Glutamatergic neuron (in vitro differentiated cells): ENCODE measurements at places on chromosomes 11 and 22.

DNA sequence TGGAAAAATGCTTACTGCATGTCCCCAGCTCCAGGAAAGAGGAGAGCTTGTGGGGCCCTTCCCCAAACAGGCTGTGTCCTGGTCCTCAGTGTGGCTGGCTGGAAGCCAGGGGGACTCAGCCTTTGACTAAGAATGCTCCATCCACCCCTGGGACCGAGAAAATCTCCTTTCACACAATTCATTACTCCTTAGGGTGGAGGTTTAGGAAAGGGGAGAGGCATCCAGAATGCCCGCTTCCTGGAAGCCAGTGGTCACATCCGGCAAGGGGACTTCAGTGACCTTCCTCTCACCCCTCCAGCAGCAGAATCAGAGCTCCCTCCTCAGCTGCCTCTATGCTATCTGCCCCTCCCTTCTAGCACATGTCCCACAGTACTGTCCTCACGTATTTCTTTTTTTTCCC, 21.9 kb downstream of the ATG16L2 start:
- no peak for DNase-seq

- DNase-seq: no peak
Measured at GRCh38 chr22:26559961-26560575, 29.9 kb downstream of the TPST2 start.

DNA sequence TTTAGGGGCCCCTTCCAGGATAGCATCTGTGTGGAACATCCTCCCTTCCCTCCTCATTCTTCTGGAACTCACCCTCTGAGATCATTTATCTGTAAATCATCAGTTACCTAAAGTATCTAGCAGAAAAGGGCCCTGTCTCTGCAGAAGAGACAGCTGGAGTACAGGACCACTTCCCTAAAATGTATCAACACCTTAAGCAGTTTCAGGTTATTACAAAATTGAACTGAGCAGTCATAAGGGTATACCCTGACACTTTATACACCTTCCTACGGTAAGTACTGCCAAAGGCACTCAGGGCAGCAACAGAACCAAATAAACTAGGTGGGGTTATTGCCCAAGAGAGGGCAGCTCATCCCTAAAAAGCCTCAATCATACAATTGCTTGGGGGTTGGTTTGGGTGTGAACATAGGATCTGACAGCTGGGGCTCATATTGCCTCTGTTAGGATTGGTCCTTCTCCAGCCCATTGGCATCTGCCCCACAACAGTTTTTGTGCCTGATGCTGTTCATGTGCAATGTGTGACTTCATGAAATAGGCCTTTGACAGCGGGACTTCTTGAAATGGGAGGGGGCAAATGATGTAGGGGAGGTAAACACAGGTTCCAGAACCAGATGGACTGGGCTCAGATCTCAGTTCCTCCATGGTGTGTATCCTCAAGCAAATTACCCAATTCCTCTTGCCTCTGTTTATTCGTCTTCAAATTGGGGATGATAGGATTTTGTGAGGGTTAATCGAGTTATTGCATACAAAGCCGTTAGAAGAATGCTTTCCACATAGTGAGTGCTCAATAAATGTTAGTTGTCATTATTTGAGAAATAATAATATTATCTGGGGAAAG, 2.9 kb downstream of the POU2AF3 start:
- DNase-seq: no peak

DNA sequence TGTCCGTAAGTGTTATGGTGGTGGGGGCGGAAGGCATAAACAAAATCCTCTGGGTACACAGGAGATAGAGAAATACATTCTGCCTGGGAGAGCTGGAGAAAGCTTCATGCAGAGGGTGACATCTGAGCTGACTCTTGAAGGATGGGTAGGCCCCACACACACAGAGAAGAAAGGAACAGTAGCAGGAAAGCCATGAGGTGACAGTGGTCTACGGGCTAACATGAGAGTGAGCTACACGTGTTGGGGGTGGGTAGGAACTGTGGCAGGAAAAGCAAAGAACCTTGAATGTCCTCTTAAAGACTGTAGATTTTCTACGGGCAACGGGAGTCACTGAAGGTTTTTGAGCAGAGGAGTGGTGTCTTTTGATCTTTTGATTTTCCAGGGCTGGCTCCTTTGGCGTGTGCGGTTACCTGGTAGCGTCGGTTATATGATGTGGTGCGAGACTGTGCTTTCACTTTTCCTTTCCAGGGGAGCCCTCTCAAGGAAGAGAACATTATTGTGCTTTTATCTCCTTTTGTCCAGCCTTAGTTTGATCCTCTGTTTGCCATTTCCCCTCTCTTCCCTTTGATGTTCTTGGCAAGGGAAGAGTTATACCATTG, 39.7 kb downstream of the ADAMTS8 start:
- no peak for DNase-seq

- no peak for DNase-seq
Measured at GRCh38 chr11:30583476-30584280, 2.5 kb downstream of the MPPED2 start.

GRCh38 chr11:64723907-64724862, 1.2 kb upstream of the NRXN2 start:
- DNase-seq: no peak

DNA sequence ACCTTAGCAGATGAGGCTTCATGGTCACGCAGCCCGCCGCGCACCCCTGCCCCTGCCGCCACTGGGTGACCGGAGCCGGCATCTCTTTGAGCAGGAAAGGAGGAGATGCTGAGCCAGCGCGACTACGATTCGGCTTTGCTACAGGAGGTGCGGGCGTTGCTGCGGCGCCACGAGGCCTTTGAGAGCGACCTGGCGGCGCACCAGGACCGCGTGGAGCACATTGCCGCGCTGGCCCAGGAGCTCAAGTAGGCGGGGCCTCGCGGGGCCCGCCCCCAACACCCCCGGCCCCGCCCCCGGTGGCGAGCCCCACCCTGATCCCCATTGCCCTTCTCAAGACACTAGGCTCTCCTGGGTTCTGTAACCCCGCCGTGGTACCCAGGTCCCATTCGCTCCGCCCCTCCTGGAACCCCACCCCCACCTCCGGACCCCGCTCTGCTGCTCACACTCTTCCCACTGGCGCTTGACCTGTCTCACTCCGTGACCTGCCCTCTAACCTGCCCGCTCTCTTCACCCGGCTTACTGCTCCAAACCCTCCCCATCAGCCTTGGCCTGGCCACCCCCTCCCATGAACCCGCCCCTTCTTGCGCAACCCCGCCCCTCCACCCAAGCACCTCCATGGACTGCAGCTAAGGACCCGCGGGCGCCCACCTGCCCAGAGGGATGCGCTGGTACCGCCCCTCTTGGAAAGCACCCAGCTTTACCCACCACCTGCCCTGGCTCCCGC, 9.1 kb downstream of the CTSF start:
- no peak for DNase-seq

- peak; percentile 80 for DNase-seq
Measured at GRCh38 chr11:119741369-119742262, 12.6 kb upstream of the NECTIN1 start.

DNA sequence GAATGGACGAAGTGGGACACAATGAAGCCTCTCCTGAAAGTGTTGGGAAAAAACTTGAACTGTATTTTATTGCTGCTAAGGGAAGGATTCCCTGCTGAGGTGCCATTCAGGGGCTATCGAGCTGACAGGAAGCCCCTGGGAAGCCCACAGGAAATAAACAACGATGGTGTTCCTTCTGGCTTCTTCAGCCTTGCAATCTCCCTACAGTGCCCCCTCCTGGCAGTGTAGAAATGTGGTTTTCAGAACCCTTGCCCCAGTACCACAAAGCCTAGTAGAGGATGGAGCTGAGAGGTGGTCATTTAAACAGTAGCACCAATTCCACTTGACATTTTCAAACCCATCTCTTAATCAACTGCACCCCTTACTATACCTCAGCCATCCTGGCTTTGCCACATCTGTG, 676.7 kb upstream of the ARHGAP42 start:
- no peak for DNase-seq

GRCh38 chr11:89321401-89321800, 143.7 kb downstream of the TYR start:
- DNase-seq: no peak

DNA sequence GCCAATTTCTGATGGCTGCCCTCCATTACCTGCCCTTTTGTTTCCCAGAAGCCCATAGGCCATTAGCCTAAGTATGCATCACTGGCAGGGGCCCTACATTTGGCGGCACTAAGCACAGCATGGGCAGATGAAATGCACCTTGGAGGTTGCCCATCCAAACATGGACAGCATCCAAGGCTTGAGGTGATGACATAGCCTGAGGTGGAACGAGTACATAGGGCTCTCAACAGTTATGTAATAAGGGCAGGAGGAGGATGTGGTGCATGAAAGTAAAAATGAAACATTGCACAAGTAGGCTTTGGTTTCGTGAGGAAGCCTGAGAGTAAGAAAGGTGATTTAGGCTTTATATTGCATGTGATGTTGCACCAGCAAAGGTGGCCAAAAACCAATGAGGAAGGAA, 148.1 kb downstream of the FAM76B start:
- DNase-seq: no peak

DNA sequence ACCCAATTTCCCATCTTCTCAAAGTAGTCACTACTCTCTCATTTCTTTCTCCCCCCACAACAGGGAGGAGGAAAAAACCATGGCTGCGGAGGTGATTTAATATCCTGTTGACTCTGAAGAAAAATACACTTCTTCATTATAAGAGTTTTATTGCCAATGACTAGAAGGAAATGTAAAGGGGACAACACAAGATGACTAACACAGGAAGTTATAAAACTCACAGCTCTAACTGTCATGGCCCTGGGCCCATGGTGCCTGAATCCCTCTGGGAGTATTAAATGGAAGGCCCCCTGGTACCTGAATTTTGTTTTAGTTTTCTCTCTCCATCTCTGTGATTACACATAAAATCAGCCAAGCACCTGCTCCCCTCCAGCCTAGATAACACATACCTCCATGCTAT, 352.8 kb upstream of the FAT3 start:
- DNase-seq: no peak

DNA sequence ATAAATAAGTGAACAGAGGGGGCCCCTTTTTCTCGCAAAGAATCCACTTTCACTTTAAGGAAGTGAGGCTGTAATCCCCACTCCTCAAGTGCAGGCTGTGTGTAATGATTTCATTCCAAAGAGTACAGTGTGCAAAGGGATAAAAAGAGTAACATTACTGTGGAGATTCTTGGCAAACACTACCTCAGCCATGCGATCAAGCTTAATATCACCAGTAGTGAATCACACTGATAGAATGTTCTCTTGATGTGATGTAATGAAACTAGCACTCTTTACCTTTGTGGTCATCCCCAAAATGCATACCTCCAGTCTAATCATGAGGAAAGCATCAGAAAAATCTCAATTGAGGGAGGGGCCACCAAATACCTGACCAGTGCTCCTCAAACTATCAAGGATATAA, 246.1 kb upstream of the CHORDC1 start:
- no peak for DNase-seq

- no peak for DNase-seq
Measured at GRCh38 chr11:71519546-71519945, 7.5 kb upstream of the KRTAP5-7 start.

DNA sequence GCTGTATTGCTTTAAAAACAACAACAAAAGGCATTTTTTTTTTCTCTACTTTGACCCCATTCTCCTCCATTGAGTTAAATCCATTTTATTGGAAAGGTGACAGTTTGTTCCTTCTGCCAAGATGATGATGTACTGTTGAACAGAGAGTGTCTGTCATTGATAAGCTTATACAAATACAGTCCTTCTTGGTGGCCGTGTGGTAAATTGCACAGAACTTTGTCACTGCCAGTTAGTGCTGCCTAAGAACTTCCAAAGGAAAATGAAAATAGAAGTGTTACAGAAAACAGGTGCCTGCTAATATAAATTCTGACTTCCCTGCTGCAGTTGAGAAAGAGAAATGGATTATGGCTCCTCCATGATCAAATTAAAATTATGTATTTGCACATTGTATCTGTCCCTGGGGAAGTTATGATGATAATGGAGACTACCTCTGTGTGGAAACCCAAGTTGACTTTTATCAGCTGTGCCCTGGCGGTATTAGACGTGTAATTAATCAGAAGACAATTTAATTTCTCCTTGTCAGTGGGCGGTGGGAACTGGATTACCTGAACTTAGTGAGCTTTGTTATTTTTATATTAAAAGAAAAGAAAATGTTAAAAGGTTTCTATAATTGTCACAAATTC, 546.7 kb downstream of the CNTN5 start:
- DNase-seq: no peak

DNA sequence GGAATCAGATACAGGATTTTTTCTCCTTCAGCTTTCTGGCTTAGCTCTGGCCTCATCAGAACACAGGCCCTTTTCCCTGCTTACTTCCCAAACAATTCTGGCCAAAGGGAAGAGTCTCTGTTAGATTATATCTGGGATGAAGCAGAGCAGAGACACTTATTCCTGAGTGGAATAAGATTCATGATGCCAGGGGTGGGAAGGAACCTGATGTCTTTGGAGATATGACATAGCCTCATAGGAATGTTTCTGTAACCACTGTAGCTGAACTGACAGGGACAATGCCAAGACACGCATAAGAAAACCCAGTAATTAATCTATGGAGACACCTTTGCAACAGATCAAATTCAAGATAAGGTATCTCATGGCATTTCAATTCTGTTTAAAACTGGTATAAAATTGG, 177.1 kb upstream of the RAG2 start:
- no peak for DNase-seq

DNA sequence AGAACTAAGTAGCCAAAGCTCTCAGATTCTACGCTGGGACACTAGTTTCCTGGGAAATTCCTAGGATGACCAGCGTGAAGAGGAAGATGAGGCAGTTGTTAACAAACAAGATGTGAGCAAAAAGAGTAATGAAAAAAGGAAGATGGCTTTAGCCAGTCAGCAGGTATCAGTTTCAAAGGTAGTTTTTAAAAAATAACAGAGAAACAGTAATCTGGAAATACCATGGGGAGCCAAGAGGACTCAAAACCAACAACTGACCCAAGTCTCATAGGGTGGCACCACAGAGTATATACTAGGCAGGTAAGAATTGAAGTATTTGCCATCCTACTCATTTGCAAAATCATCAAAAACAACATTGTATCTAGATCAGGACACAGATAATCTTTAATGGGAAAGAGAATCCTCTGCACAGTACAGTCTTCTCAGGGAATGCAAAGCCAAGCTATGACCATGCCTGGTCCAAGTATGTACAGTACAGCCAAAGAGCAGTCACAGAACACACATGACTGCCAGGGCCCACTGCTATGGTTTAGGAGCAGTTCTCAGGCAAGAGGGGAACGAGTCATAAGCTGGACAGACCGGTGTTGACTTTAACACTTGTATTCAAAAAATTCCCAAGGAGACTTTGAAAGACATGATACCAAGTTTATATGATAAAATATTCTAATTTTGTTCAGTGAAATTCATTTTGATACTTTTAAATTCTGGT, 20.6 kb downstream of the MSANTD4 start:
- no peak for DNase-seq

- no peak for DNase-seq
Measured at GRCh38 chr11:35780951-35781860, 118.6 kb downstream of the TRIM44 start.

DNA sequence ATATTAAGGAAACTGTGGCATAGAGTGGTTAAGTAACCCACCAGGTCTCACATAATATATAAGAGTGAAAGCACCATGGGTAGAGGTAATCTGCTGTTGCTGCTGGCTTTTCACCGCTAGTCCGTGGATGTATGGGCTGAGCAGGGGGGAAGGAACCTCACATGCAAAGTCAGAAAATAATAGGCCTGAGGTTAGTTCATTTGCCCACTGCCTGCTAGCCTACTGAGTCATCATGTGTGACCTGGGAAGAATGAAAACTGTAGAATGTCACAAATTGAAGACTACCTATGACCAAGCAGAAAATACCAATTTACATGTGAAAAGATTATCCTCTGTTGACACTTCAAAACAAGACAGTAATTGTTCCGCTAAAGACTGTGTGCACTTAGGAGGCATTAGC, 560.1 kb upstream of the FAT3 start:
- no peak for DNase-seq

- DNase-seq: no peak
Measured at GRCh38 chr11:9042488-9042887, 38.7 kb upstream of the NRIP3 start.

- DNase-seq: no peak
Measured at GRCh38 chr11:64183890-64184289, 2.1 kb upstream of the STIP1 start.
